Activated CD8-positive, alpha-beta memory T cell treated with anti-CD3 and anti-CD28 coated beads for 1 hour (primary cell): ENCODE measurements at places on chromosomes 7 and 10.

DNA sequence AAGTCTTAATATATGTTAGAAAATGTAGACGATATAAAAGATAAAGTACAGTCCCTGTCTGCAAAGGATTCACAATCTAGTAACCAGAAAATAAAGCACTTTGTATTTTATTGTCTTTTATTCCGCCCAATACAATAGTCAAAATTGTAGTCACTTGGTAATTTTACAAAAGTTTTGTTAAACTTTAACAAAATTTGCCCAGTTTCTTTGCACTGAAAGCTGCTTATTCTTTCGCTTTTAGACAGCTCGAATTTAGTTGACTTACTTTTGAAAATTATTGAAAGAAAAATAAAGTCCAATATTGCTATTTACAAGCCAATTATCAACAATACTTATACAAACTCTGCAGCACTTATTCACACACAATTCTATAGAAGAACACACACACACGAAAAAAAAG lies 534.9 kb upstream of the LRRTM3 start:
- no peak for DNase-seq

DNA sequence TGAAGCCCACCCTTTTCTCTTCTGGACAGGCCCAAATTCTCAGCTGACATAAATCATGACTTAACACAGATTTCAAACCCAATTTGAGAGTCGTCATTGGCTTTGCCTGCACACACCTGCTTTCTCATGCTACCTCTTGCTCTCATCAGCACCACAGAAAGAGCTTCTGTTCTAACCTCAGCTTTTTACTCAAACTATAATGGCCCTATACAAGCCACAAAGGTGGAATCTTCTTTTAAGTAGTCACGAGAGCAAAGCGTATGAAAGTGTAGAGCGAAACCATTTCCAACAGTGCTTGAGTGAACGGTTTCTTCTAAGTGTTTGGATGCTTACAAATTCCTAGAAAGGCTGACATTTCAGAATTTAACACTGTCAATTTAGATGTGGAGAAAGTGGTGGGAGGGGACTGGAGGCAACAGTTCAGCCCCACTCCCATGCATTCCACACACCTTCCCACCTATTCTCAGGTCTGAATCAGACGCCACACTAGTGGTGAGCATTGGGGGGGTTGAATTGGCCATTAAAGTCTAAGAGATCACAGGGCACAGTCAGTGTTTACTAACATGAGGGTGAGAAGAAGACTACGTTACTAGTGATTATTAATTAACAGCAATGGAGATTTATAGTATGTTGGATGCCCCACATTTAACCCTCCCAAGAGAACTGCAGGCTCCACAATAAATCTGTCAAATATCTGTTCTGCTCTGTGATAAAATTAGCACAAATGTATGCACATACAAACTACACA lies 114.0 kb downstream of the PRKCQ start:
- DNase-seq, result no peak

DNA sequence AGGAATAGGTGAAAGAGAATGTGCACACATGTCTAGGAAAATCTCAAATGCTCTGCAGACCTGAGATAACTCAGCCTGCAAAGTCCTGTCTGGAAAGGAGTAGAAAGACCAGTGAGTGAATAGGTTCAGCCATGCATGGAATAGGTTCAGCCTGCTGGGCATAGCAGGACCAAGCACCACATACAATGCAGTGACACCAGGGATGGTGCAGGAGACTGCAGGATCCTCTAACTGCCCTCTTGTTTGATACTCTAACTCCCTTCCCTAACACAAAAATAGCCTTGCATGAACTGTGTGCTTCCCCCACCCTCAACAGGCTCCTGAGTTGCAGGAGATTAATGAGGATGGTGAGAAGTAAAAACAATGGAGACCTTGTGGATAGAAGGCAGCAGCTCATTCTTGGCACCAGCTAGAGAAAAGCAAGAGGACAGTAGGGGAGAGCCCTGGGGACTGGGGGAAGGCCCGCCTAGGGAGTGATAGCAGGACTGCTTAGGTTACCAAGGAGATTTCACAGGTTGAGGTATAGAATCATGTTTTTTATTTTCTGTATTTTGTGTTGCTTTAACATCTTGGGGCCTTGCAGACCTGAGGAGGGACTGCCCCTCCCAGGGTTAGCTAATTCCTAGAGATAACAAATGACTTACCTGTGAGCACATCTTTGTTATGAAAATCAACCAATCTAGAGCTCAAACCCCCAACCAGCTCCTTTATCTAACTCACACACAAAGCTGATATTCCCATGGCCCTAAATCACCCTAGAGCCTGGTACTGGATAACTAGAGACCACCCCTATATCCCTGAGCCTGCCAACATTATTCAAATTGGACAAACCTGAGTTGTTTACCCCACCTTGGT lies 187.8 kb downstream of the PLPP4 start:
- no peak for DNase-seq

GRCh38 chr10:88833723-88834122 lies 17.9 kb downstream of the ANKRD22 start:
- no peak for DNase-seq

GRCh38 chr10:13078912-13079775 lies 20.8 kb upstream of the OPTN start:
- no peak for DNase-seq

DNA sequence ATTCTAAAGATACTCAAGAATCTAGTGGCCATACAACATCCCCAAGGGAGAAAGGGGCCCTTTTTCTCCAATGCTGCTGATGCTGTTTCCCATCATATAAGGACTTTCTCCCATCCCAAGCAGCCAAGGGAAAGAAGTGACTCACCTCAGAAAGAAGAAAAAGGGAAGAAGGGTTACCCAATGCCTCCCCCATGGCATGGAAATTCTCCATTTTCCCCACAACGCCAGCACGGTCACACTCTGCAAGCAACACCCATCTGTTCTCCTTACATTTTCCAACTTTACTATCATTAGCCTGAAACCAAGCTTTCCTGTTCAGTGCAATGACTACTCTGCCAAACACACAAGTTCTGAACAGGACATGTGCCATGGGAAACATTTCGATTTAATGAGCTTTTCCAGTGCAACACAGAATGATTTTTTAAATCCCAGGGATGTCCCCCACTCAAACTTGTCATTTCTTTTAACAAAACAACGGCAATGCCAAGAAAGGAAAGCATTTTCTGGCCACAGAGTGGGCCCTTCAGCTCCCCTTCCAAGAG lies 67.9 kb downstream of the PTPRN2 start:
- DNase-seq, result no peak

- DNase-seq, result no peak
These were observed 208.4 kb upstream of the KLF14 start for GRCh38 chr7:130942211-130942964.

DNA sequence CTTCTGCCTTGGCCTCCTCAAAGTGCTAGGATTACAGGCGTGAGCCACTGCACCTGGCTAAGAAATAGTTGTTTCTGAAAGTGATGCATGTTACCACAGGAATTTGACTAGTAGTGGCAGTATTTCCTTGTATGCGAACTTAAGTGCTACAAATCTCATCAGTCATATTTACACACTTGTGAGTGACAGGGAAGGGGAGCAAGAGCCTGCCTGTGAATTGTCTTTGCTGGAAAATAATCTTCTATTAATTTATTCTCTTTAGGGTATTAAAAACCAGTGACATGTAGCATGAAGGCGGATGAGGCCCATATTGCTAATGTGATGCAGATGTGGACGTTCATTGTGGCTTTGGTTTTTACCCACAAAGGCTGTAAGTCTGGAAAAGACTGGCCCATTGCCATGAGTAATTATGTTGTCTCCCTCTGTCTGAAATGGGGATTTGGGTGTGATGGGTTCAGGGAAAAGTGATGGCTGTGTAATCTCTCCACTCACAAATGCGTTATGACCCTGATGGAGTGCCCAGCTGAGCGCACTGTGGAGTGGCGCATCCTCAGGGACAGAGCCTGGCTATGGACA lies 97.6 kb downstream of the CCNY start:
- no peak for DNase-seq

DNA sequence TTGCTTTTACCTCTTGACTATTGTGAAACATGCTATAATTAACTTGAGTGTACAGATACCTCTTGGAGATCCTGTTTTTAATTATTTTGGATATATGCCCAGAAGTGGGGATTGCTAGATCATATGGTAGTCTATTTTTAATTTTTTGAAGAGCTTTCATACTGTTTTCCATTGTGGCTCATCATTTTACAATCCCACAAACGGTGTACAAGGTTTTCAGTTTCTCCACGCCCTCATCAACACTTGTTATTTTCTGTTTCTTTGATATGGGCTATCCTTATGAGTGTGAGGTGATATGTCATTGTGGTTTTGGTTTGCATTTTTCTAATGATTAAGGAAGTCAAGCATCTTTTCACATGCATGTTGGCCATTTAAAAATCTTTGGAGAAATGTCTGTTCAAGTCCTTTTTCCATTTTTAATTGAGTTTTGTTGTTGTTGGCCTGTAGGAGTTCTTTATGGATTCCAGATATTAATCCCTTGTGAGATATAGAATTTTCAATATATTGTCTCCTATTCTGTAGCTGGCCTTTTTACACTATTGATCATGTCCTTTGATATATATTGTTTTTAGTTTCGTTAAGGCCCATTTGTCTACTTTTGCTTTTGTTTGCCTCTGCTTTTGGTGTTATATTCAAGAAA lies 7.5 kb downstream of the AGK start:
- DNase-seq, result no peak

- DNase-seq, result no peak
These were observed 298.4 kb downstream of the CCDC3 start for GRCh38 chr10:12703126-12703525.

GRCh38 chr10:114284346-114285071 lies 45.5 kb downstream of the VWA2 start:
- DNase-seq, result no peak
